Cardiac fibroblast (primary cell): ENCODE measurements at places on chromosomes 13 and 19.

GRCh38 chr13:112670864-112671263 lies 19.0 kb upstream of the ATP11A start:
- no peak for DNase-seq

DNA sequence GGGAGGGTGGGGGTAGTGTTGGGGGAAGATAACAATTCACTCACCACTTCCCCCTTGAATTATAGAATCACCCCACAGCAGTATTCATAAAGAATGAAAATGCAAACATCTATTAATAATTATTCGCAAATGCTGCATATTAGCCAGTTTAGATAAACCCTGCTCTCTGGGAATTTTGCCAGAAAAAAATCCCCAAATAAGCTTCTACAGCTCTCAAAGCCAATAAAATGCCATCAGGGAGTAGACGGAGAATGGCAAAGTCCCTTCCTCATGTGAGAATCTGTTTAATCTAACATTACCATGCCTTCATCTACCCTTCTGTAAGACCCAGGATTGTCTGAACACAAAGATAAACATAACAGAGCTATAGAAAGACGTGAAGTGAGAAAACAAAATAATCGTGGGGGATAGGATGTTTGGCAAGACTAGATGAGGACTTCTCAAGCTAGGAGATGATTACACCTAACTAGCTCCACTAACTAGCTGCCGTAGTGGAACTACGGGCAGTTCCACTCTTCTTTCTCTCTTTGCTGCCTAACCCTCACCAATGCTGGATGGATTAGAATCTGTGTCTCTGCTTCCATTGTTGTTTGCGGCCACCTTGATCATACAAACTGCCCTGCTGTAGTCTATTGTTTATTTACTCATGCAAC lies 32.4 kb upstream of the CACNA1A start:
- no peak for DNase-seq

- no peak for DNase-seq
Measured at GRCh38 chr19:45117167-45117594, 24.2 kb downstream of the PPP1R37 start.

DNA sequence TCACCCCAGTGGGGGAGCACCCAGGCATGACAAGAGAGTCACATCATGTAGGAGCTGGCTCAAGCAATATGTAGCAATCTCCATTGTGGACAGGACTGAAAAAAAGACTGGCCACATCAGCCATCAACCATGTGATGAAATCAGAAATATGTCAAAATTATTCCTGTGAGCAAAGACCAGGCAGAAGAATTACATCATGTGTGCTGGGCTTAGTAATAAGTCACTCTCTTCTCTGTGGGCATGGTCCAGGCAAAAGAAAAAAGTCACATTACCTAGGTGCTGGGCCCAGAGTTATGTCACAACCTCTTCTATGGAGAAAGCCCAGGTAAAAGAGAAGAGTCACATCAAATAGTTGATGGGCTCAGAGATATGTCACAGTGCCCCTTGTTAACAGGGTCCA lies 28.3 kb upstream of the ZNF729 start:
- no peak for DNase-seq

DNA sequence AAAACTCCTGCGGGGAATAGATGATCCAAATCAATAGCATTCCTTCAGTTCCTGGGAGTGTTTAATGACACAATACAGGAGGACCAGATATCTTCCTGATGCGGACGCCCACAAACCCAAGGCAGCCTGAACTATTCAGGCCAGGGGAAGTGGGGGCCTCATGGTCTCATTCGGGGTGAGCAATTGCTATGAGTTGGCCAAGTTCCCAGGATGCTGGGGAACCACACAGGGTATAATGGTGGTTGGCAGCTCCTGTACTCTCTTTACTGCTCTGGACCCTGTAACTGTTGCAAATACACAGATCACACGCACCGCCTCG lies 401.2 kb downstream of the IRS2 start:
- DNase-seq = no peak

DNA sequence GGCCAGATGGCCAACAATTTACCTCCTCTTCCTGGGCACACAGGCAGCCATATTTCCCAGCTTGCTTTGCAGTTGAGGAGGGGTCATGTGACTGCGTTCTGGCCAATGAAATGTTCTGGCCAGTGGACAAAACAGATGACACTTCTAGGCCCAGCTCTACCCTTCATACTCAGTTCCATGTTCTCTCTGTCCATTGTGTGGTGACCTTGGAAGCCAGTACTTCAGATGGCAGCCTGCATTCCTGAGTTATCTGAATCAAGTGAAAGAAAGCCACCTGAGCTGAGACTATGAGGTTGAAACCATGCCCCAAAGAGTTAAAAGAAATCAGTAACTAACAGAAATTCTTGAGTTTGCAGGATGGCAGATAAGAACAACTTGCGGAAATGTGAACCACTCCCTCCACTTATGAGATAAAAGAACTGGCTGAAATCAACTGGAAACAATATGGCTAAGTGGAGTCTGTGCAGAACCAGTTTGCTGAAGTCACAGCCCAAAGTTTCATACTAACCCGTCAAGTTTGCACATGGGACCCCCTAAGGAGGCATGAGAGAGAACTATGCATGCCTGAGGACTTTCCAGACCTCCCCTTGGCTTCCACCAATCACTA lies 8.1 kb downstream of the FAM187B start:
- no peak for DNase-seq

DNA sequence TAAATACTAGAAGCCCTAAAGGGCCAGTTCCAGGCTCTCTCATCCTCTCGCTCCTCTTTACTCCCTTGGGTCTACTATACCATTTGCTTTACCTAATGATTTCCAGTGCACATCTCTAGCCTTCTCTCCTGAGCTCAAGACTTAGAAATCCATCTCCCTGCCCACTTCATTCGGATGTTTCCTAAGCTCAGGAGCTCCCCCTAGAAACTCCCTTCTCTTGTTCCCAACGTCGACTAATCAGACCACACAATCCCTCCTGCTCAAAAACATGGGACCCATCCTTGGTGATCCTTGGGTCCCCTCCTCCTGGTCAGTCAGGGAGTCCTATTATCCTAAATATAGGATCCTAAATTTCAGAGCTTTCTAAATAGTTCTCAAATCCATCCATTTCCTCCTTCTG lies 21.1 kb upstream of the STK24 start:
- DNase-seq = no peak

DNA sequence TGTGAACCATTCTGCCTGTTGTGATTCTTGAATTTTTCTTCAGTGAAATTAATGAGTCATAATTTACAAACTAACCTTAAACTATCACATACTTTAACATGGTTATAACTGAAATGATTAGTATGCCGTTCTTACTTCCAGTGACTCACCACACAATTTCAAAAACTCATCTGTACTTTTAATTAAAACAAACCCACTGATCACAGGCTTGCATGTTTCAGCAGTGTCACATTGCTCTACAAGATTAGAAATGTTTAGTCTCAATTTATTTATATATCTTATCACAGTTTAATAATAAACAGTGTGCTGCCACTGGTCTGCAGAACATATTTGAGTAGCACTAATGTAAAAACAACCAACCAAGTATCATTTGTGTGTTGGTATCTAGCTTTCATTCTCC lies 2227.9 kb upstream of the PCDH20 start:
- DNase-seq = no peak

- DNase-seq = no peak
Measured at GRCh38 chr19:15216363-15216762, 15.6 kb upstream of the NOTCH3 start.

DNA sequence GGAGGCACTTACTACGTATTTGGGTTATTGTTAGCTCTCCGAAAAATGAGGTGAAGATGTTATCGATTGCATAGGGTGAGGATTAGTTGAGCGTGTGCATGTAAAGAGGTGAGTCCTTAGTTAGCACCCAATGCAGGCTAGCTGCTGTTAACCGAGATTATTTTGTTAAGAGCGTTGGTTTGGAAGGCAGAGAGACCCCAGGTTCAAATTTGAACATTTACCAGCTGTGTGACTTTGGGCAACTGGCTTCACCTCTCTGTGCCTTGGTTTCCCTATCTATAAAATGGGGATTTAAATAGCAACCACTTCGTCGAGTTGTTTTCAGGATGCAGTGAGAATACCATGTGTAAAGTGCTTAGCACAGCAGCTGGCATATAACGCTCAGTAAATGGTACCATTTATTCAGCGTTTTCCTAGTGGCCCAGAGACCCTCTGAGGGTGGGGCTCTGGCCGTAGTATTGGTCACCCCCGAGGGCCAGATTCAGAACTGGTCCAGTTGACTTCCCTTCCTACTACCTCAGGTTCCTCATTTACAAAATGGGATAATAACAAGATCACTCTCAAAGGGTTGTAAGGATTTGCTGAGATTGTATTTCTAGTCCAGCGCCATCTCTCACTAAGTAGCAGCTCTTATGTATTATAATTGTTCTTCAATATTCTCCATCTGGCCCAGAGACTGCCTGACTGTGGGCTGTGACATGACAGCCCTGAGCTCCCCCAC lies 887 bp downstream of the SIPA1L3 start:
- no peak for DNase-seq

DNA sequence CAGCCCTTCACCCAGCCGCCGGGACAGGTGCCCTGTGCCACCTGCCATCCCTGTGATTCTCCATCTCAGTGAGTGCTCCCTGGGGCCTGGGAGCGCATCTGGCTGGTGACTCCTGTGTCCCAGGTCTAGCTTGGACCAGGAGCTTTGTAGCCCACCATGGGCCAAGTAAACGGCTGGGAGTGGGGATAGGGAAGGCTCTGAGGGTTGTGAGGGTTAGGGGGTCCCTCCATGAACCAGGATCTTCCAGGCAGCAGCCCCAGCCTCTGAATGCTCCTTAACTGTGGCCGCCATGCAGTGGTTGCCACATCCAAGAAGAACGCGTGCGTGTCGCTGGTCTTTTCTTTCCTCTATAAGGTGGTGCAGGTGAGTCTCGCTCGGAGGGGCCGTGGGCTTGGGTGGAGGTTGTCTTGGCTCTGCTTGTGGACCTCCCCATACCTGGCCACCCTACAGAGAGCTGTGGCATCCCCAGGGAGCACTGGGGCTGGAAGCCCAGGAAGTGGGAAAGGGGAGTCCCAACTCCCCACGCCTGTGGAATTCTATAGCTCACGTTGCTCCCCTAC lies 8.4 kb downstream of the AP1M1 start:
- DNase-seq = no peak

DNA sequence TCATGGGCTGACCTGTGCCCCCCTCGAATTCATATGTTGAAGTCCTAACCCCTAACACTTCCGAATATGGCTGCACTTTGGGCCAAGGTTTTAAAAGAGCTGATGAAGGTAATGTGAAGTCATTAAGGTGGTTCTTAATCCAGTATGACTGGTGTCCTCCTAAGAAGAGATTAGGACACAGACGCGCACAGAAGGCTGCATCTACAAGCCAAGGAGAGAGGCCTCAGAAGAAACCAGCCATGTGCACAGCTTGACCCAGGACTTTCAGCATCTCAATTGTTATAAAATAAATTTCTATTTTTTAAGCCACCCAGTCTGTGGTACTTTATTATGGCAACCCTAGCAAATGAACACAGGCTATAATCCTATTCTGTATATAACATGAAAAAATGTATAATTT lies 99.9 kb downstream of the DOCK9 start:
- no peak for DNase-seq

DNA sequence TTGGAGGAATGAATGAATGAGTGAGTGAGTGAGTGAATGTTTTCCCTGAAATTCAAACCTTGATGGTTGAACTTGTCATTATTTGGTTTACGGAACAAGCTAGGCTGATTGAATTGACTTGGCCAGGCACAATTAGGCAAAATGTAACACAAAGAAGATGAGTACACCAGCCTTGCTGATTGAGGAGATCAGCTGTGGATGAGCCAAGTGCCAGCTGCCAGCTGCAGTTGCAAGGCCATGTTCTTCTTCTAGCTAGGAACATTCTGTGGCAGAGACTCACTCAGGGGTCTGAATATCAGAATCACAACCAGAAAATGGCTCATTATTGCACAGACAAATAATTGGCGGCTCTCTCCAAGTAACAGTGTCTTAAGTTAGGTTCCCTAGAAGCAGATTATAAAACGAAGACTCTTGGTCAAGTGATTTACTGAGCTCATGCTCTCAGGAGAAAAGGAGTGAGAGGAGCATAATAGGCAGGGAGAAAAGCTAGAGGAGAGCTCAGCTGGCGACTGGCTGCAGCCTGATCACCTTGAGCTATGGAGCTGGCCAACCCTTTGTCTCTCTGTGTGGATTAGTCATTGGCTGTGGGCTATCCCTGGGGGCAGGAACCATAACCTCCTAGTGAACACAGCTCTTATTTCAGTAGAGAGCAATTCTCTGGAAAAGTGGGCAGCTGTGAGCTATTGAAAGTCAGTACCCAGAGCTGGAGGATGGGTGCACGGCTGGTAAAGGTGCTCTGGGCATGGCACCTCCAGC lies 225.3 kb upstream of the SERP2 start:
- peak; percentile 30 for DNase-seq

DNA sequence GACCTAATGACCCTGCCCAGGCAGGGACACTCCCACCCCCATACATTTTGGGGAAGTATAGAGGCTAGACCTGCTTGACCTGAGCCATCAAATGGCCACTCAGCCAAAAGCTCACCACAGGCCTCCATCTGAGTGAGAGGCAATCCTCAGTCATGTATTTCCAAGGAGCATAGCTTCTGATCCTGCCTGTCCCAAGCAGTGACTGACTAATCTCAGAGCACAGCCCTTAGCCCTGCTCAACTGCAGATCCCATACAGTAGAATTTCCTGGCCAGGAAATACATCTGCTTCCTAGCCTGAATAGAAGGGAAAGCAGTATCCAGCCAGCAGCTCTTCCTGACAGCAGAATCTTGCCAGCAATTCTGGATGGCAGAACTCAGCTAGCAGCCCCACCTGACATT lies 880.6 kb upstream of the GPC6 start:
- peak; percentile 45 for DNase-seq

GRCh38 chr13:31755803-31756212 lies 16.5 kb downstream of the RXFP2 start:
- peak; percentile 80 for DNase-seq

DNA sequence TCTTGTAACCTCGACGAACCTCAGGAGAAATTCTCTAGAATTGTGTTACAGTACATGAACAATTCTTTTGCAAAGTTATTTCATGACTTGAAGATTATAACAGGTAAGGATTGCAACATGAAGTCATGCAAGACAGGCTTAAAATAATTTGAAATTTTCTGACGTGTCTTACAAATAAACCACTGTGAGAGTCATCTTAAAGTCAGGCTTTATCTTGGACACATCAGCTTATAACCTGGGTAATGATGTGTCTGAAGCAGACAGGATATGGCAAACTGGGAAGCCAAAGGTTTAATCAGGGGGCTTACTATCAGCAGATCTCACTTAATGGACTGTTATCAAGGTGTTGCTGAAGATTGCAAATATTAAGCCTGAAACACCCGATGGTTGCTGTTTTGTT lies 407.8 kb downstream of the KLF5 start:
- DNase-seq = no peak

- peak; percentile 81 for DNase-seq
Measured at GRCh38 chr13:75153834-75154233, 328.1 kb downstream of the TBC1D4 start.

GRCh38 chr19:460877-461720 lies at the start of gene SHC2:
SHC2 (minus strand) TSS chr19:461033; CDS start chr19:460996, 37 bp downstream.
- DNase-seq = no peak
